ENCODE measurements at places on chromosomes 3 and 15.
A peak's percentile ranks its signal among the peaks of the same experiment; 100 is the strongest.

- DNase-seq, result no peak
Observed at GRCh38 chr3:128623762-128624176, 26.8 kb downstream of the RPN1 start.

- DNase-seq, result no peak
Observed at GRCh38 chr3:110697961-110698360, 373.7 kb upstream of the NECTIN3 start.

DNA sequence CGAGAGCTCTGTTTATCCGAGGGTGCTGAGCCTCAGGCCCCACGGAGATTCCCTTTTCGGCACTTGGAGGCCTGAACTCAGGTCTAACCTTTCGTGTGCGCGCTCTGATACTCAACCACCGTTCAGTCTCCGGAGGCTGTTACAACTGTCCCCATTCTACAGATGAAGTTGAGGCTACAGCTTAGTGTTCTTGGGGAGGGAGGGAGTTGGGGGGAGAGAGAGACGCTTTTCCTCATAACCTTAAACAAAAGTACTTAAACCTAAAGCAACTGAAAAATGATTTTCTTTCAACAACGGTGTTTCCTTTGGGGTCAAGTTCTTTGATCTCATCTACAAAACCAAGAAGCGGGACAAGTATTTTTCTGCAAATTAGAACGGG, 952 bp upstream of the CHST2 start:
- DNase-seq, result no peak

GRCh38 chr3:112127522-112128494, 5.2 kb downstream of the GCSAM start:
- DNase-seq, result no peak

DNA sequence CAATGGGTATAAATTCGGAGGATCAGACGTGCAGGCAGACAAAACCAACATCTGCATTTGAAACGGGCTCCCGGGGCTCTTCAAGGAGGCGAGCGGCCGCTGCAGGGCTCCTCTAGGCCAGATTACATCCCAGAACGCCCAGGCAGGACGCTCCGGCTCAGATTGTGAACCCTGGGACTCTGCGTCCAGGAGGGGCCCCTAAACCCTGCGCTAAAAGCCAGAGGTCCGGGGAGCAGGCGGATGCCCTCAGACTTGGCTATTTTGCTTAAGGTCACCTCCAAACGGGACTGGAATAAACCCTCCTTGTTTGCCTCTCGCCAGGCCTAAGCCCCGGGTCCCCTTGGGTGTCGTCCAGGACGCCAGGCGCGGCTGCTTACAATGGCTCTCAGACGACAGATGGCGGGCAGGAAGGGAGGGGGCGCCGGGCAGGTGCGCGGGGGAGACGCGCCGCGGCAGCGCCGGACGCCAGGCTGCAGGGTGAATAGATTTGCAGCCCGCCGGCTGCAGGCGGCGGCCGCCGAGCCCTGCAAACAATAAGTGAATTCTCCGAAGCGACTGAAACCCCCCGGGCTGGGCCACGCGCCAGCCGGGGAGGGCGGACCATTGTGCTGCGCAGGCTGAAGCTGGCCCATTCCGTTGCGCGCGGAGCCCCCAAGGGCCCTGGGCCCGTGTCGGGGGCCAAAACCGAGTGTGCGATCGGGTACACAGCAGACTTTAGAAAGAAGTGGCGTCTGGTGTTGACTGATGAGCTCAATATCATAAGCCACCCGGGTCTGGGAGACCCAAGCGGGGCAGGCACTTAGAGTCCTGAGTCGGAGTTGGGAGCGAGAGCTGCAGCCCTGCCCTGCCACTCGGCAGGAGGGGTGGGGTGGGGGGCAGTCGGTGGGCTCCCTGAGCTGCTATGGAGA, 32.3 kb upstream of the AMOTL2 start:
- DNase-seq, result no peak

DNA sequence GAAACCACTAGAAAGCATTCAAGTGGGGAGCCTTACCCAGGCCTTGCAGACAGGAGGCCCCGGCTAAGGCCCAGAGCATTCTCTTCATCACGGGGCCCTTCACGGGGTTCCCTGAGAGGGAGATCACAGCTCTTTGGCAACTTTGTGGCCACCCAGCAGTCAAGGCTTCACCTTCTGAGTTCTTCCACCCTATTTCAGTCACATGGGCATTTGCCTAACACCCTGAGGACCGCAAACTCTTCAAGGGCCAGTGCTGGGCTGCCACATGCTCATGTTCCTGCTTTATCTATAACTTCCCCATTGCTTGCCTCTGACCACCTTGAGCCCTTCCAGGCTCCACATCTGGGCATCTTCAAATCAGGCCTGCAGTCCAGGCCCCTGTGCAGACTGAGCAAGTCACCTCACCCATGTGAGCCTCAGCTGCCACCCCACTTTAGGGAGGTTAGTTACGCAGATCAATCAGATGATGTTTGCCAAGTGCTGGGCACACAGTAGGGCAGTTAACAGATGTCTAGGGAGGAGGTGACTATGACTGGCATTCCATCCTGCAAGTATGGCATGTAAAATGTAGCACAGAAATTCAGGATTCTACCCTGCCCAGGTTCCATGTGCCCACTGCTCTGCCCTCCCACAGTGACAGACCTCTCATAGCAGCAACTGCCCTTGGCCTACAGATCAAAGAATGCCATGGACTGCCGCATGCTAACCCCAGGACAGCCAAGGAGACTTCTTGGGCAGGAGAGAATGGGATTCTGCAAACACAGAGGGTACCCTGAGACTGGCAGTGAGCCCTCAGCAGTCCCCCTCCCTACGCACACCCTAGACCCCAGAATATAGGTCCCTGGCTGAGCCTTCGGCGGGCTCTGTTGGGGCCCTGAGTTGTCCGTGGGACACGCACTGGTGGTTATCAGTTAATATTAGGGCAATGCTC, 37.6 kb upstream of the ZNF710 start:
- DNase-seq, result no peak

- DNase-seq, result no peak
Observed at GRCh38 chr3:12982619-12983101, 90.6 kb downstream of the IQSEC1 start.

- DNase-seq, result no peak
Observed at GRCh38 chr3:150738688-150739087, 24.3 kb downstream of the SIAH2 start.

DNA sequence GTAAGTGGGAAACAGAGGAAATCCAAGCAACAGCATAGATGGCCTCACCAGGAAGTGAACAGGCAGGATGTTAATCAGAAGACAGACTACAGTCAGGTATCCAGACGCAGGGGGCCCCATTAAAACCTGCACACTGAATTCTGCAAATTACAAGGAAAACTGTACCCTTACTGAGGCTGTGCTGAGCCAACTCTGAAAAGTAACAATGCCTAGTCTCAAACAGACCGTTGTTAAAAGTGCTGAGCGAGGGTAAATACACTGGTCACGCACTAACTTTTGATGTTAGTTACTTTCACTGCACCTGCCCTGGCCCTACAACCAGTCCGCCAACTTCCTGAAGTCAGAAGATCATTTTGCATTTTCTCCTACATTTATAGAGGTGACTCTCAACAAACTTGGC, 1.0 kb downstream of the TAMM41 start:
- DNase-seq, result no peak

- no peak for DNase-seq
Observed at GRCh38 chr15:46344915-46345314, 710.1 kb downstream of the SQOR start.

DNA sequence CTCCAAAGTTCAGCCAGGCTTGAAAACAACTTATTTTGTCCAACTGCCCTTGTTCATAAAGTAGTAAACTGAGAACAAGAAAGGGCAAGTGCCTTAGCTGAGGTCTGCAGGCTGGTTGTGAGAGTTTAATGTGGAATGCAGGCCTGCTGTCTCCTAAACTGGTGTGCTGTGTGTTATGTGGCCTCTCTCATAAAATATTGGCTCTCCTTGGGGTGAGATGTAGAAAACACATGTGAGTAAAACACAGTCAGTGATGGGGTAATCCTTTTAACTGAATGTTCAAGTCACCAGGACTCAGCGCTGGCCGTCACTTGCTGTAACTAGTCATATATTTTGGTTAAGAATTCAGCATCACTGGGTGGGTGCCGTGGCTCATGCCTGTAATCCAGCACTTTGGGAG, 7.1 kb upstream of the ST6GAL1 start:
- DNase-seq, result no peak

GRCh38 chr3:128215800-128216495, 62.7 kb downstream of the EEFSEC start:
- DNase-seq, result no peak

DNA sequence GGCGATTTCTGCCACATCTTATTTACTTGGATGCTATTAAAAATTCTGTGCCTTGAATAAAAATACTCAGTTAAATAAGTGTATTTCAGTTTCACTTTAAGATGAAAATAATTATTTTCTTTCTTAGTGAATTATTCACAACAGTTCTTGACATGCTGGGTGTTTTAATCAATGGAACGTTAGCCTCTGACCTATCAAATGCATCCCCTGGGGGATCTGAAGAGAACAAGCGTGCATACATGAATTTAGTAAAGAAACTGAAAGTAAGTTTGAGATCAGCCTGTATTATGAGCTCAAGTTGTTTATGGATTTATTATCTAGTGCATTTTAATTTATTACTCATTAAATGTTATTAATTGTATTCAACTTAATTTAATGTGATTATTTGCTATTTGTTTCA, 597 bp downstream of the P2RY12 start:
- no peak for DNase-seq

- no peak for DNase-seq
Observed at GRCh38 chr3:160409812-160410610, 10.6 kb downstream of the SMC4 start.

DNA sequence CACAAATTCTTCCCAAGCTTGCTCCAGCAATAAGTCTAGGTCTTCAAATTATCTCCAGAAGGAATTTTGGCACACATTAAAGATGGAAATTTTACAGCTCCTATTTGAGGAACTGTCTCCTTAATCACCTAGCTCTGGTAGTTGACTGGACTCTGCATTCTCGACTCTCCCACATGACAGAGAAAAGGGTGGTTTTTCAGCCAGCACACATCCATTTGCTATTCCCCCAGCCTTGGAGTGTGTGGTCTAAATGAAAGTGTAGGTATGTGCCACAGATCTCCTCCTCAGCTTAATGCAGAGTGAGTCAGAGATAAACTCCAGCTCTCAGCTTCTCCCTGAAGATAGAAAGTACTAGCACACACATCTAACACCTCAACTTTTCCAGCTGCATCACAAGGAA, 62.2 kb upstream of the ALCAM start:
- no peak for DNase-seq

DNA sequence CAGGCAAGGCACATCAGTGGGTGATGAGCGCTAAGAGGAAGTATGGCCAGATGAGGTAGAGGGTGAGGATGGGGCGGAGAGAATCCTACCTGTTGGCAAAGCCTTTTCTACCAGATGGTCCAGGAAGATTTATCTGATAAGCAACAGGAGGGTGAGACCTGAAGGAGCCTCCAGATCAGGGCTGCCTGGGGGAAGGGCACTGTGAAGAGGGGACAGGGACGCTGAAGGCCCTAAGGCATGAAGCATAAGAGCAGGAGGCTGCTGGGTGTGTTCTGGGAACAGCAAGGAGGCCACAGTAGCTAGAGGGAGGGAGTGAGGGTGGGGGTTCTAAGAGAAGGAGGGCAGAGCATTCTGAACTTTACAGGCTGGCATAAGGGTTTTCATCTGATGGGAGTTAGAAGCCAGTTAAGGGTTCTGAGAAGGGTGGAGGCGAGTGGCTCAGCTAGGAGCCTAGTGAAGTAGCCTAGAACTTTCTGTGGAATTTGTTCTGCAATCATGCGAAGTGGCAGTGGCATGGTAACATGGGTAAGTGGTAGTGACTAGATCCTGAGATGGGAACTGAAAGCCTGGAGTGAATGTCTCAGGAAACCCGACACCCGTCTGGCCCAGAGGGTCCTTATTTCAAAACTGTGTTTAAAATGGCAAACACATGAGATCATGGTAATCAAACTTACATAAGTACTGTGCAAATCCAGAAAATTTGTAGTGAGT, 29.9 kb downstream of the CGNL1 start:
- no peak for DNase-seq

- DNase-seq, result no peak
Observed at GRCh38 chr15:73633991-73634495, 854 bp upstream of the NPTN start.

- DNase-seq, result no peak
Observed at GRCh38 chr3:125605756-125606155, 10.5 kb upstream of the OSBPL11 start.

DNA sequence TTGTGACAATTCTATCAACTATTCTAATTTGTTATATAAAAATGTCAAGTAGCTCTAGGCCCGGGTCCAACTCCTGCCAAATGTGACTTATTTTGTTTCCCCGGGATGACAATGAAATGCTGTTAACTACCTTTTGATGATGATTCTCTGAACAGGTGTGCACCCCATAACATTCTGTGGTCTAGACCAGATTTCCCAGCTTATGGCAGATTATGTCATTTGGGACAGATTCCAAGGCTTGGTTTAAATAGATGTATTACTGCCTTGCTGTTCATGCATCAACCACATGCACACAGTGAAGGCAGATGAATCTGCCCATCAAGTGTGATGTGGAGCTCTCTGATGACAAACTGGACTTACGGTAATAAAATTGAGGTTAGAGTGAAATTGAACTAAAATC, 150.5 kb downstream of the MECOM start:
- no peak for DNase-seq

GRCh38 chr3:81549388-81549787, 212.1 kb downstream of the GBE1 start:
- no peak for DNase-seq

- peak; percentile 20 for DNase-seq
Observed at GRCh38 chr3:20104167-20104661, 64.0 kb downstream of the KAT2B start.

GRCh38 chr3:20218215-20218614, 32.2 kb upstream of the SGO1 start:
- no peak for DNase-seq

GRCh38 chr15:100683434-100683833, 81.0 kb downstream of the ASB7 start:
- no peak for DNase-seq

DNA sequence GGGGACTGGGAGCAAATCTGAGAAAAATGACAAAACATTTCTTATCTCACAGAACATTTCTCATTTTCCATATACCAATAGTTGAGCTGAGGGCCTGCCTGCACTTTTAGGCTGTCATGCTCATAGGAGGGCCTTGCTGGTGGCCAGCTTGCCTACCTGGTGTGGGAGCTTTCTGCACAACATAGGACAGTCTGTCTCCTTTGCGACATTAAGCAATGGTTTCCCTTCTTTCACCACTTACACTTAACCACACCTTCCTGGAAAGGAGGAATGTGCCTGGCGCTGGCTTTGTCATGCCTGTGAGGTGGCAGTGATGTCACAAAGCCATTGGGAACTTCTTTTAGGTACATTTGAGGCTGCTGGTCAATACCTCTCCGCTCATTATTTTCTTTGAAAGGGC, 5.7 kb downstream of the SNAPC5 start:
- no peak for DNase-seq

DNA sequence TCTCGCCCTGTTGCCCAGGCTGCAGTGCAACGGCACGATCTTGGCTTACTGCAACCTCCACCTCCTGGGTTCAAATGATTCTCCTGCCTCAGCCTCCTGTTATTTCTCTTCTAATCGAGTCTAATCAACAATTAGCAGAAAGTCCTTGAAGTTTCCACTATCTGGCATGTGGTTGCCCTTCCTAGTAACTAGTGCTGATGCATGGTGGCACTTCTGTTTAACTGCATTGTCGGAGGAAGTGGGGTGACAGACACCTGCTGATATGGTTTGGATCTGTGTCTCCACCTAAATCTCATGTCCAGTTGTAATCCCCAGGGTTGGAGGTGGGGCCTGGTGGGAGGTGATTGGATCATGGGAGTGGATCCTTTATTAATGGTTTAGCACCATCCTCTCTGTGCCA, 9.2 kb downstream of the CRTAP start:
- no peak for DNase-seq
